ENCODE measurements at places on chromosomes 11 and 22.

DNA sequence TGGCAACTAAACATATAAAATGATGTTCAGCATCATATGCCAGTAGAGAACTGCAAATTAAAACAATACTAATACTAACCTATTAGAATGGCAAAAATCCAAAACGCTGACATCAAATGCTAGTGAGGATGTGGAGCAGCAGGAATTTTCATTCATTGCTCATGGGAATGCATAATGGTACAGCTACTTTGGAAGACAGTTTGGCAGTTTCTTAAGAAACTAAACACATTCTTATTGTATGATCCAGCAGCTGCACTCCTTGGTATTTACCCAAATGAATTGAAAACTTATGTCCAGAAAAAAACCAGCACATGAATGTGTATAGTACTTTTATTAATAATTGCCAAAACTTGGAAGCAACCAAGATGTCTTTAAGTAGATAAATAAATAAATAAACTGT lies 258.0 kb downstream of the TENM4 start:
- DNase-seq = no peak

- DNase-seq = no peak
Measured at GRCh38 chr22:41799486-41800347, 762 bp upstream of the CCDC134 start.

- DNase-seq = no peak
Measured at GRCh38 chr22:23263651-23264555, 83.6 kb downstream of the BCR start.

DNA sequence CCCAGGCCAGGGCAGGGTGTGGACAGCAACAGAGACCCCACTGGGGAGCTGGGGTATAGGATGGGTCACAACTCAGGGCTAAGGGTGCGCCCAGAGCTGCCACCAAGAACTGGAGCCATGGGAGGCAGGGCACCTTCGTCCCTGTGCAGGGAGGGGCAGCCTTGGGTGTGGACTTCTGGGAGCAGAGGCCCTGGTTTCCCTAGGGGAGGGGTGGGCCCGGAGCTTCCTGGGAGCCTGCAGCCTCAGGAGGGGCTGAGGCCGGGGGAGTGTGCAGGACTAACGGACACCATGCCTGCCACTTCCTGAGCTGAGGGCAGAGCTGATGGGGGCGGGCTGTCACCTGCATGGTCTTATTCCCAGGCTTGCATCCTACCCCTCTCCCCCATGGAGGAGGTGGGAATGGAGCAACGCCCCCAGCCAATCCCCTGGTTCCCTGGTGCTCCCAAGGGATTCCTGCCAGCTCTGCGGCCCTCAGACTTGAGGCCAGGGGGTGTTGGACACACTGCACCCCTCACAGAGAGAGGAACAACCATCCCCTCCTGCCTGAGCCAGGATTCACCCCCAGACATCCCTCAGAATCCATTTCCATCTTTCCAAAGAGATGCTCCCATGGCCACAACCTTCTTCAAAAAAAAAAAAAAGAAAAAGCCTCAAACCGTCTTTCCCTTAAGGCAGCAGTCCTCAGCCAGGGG lies 225.7 kb downstream of the CTTN start:
- DNase-seq = no peak

DNA sequence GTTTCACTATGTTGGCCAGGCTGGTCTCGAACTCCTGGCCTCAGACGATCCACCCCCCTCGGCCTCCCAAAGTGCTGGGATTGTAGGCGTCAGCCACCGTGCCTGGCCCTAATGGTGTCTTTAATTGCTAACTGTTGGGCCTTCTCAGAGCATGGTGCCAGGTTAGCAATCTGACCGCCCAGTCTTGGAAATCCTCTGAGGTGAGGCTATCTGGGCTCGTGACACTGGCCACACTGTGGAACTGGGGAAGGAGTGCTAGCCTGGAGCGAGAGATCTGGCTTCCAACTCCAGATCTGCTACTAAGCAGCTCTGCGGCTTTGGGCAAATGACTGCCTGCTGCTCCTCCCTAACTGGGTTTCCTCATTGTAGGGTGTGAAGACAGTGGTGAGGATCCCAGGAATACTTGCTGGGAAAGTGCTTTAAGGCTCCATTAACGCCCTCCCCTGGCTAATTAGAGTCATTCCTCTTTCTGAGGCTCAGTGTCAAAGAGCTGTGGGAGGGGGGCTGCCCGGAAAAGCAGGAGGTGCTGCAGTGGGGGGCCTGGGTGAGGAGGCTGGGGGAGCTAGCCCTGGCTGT lies 35.4 kb downstream of the CHRDL2 start:
- no peak for DNase-seq

GRCh38 chr11:114155116-114155515 lies 95.6 kb downstream of the ZBTB16 start:
- DNase-seq = no peak

DNA sequence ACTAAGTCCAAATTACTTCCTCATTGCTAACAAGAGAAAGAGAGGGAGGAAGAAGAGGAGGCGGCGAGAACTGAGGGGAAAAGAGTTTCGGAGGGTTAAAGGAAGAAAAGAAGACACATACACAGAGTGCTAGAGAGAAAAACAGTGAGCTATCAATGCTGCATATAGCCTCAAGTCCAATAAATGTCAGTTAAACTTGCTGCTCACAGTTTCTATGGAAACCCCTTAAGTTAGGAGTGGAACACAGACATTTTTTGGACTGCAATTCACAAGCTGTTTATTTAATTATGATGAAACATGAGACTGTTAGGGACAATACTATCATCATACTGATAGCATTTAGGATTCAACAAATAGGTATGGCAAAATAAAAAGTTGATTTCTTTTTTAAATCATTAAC lies 1320.4 kb downstream of the LRRC4C start:
- DNase-seq = no peak

GRCh38 chr11:20065406-20065805 lies 94.9 kb downstream of the DBX1 start:
- no peak for DNase-seq

- DNase-seq = no peak
Measured at GRCh38 chr11:102669664-102670063, 35.9 kb downstream of the MMP27 start.

- DNase-seq = no peak
Measured at GRCh38 chr11:44529895-44530412, 35.5 kb upstream of the CD82 start.

GRCh38 chr11:43573233-43573632 lies 107.3 kb upstream of the HSD17B12 start:
- DNase-seq = peak; percentile 64

- DNase-seq = no peak
Measured at GRCh38 chr11:83044958-83045712, 26.6 kb downstream of the RAB30 start.

GRCh38 chr22:30430933-30431332 lies 5.4 kb downstream of the MTFP1 start:
- no peak for DNase-seq

GRCh38 chr11:103170865-103171264 lies 61.6 kb downstream of the DYNC2H1 start:
- DNase-seq = no peak

DNA sequence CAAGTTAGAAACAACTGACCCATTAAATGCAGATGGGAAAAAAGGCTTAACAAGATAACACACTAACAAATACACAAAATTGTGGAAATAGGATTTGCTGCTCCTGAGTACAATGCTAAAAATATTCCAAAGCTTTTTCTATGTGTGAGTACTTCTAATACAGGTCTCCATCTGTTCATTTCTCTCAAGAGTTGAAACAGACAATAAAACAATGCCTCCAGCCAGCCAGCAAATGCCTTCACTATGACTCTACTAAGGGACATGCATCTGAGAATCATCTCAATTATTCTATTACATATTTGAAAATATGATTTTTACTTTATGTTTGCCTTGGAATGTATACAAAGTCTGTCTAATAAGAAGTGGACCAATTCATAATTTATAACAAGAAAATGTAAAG lies 119.0 kb downstream of the CADM1 start:
- no peak for DNase-seq

DNA sequence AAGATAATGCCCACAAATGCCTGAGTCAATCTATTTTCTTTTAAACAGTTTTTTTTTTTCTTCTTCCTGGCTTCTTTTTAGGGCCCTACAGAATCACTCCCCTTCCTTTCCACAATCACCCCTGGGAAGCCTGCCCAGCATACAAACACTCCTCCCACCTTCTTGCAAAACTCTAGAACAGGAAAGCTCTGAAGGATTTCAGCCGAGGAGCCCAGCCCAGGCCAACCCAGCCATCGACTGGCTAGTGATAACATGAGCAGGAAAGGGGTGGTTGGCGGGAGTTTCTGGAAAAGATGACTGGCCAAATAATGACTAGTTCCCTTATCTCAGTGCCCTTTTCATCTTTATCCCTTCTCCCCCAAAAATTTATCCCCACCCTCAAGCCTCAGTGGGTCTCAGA lies 68.2 kb downstream of the USP35 start:
- no peak for DNase-seq

DNA sequence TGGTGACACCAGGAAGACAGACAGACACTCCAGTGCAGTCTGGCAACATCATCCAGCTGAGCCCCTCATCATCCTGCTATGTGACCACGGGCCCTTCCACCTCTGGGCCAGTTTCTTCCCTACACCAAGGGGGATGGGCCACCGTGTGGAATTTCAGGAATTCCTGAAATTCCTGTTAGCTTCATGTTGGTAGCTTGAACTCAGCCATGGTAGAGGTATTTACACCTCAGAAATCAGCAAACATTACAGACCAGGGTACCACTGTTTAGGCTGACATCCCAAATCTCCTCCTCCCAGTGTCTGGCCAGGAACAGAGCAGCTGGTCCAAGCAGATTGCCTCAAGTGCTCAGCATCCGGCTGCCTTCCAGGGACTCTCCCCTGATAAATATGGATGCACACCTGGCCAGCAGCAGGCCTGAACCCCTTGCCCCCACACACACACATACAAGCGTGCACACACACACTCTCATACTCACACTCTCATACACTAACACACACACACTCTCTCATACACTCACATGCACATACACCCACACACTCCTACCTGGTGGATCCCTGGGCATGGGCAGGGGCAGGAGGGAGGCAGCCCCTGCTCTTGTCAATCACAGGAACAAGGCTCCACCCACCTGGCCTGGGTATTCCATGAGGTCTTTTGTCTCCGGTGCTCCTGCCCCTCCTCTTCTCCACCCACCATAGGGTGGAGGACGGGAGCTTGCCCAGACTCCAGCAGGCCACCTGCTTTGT lies 85.2 kb downstream of the BUD13 start:
- DNase-seq = no peak

- DNase-seq = no peak
Measured at GRCh38 chr11:57798905-57799559, 37.4 kb downstream of the CTNND1 start.

DNA sequence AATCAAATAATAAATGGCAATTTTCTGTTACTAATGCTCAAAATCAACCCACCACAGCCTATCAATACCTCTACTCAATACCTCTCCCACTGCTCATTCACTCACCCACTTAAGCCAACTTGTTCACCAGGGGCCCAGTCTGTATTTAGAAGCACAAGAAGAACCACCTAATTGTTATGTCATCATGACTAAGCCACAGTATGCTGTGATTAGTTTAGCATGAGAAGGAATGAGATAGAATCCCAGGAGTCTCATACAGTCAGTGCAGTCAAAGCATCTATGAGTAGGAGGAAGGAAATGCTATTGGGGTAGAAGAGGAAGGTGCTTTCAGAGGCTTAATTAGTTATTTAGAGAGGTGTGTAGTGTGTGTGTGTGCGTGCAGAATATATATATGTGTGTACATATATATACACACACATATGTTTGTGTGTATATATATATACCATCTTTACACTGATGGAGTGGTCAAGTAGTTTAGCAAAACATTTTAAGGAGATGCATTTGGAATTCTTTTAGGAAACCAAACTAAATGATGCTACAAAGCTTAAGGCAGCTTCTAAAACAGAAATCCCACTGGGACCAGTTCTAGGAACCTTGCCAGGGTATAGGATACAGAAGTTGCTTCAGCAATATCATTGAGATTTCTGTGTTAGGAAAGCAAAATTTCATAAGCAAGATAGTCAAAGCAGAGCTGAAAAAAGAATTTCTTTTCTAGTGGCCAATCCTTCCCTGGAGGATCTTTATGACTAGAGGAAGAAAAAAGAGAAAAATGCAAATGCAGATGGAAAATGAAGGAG lies 27.5 kb downstream of the KCNA4 start:
- no peak for DNase-seq

DNA sequence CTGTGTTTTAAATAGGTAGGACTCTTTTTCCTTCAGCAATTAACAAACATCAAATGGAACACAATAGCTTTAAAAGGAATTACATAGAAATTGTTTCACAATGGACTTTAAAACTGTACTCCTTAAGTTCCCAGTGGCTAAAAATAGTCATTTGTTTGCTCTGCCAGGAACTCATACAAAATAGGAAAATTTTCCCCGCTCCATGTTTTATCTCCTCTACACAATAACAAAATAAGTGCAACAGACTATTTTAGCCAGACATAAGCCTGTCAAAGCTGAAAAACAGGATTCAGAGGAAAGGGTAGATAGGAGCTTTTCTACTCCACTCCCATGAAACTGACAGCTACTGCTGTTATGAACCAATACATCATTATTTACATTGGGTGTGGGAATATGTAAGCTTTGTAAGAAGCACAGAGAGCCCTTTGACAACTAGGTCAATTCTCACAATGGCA lies 90.1 kb downstream of the STK33 start:
- no peak for DNase-seq

DNA sequence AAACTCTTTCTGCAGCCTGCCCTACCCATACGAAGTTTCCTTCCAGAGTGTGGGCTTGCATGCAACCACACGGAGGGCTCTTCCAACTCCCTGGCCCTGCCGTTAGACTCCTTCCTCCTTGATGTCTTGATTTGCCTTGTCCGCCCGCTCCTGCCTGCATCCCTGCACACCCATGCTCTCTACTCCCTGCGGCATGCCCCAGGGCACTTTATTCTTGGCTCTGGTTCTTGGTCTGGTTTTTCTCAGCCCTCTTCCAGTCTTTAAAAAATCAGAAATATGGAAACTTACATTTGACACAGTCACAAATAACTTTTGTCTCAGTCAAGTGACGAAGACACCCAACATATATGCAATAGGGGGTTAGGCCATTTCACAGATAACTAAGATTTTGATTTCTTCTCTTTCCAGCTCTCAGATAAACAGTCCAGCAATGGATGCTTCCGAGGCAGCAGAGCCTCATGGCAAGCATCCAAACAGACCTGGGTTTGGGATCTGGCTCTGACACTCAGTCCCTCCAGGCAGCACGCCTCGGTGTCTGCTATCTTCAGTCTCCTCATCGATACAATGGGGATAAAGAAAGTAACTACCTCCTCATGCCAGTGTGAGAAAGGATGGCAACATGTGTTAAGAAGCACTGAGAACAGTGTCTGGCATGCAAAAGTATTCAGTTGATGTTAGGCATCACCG lies 15.7 kb upstream of the OPCML start:
- DNase-seq = no peak

- DNase-seq = peak; percentile 27
Measured at GRCh38 chr22:46731246-46732040, 6.6 kb downstream of the CERK start.

Measured in retina (tissue), 1 donor.